ENCODE measurements at places on chromosomes 2 and 18.

- H3K27me3 ChIP-seq: no peaks in the 10 kb centered on the region
- H3K4me1 ChIP-seq: peaks cover 20% of the 10 kb centered on the region
- H3K36me3 ChIP-seq: peaks cover 6% of the 10 kb centered on the region
- H3K27ac ChIP-seq: no peak overlapping the region
- no peak for DNase-seq
- H3K4me3 ChIP-seq: no peak overlapping the region
Observed at GRCh38 chr2:186637497-186637800, 47.6 kb downstream of the ITGAV start.

DNA sequence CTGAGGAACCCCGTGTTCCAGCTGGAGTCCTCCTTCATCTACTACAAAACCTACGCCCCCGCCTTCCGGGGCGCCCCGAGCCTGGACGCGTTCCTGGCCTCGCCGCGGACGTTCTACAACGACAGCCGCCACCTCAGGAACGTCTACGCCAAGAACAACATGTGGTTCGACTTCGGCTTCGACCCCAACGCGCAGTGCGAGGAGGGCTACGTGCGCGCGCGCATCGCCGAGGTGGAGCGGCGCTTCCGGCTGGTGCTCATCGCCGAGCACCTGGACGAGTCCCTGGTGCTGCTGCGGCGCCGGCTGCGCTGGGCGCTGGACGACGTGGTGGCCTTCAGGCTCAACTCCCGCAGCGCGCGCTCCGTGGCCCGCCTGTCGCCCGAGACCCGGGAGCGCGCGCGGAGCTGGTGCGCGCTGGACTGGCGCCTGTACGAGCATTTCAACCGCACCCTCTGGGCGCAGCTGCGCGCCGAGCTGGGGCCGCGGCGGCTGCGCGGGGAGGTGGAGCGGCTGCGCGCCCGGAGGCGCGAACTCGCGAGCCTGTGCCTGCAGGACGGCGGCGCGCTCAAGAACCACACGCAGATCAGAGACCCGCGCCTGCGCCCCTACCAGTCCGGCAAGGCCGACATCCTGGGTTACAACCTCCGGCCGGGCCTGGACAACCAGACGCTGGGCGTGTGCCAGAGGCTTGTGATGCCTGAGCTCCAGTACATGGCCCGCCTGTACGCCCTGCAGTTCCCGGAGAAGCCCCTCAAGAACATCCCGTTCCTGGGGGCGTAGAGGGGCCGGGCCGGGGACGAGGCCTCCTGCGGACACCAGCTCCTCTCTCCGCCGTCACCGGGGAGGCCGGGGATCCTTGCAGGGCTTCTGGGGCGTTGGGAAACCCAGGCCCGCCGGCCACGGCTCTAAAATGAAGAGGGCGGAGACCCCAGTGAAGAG lies 5.3 kb upstream of the NEU4 start:
- H3K27ac ChIP-seq: peak overlapping the region; percentile 60
- H3K4me1 ChIP-seq: peaks cover 9% of the 10 kb centered on the region
- H3K27me3 ChIP-seq: peaks cover 10% of the 10 kb centered on the region
- H3K36me3 ChIP-seq: no peaks in the 10 kb centered on the region
- DNase-seq: peak; percentile 40
- peak overlapping the region; percentile 48 for H3K4me3 ChIP-seq

DNA sequence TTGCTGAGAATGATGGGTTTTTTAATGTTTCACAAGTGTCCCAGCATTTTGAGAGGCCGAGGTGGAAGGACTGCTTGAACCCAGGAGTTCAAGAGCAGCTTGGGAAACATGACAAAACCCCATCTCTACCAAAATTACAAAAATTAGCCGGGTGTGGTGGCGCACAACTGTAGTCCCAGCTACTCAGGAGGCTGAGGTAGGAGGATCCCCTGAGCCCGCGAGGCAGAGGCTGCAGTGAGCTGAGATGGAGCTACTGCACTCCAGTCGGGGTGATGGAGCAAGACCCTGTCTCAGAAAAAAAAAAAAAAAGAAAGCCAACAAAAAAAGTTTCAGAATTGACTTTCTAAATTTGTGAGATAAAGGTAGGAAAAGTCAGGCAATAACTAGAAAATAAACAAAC lies 8.7 kb downstream of the TFCP2L1 start:
- no peak overlapping the region for H3K27ac ChIP-seq
- no peak for DNase-seq
- no peak overlapping the region for H3K4me3 ChIP-seq
- H3K27me3 ChIP-seq: peaks cover 14% of the 10 kb centered on the region
- no peaks in the 10 kb centered on the region for H3K4me1 ChIP-seq
- H3K36me3 ChIP-seq: no peaks in the 10 kb centered on the region

- no peak overlapping the region for H3K4me3 ChIP-seq
- no peak overlapping the region for H3K27ac ChIP-seq
- no peak for DNase-seq
Observed at GRCh38 chr2:55968941-55969340, 45.4 kb upstream of the EFEMP1 start.

GRCh38 chr18:31241900-31242409 lies 76.0 kb upstream of the DSG1 start:
- no peaks in the 10 kb centered on the region for H3K4me1 ChIP-seq
- H3K27me3 ChIP-seq: no peaks in the 10 kb centered on the region
- DNase-seq: no peak
- H3K36me3 ChIP-seq: no peaks in the 10 kb centered on the region

DNA sequence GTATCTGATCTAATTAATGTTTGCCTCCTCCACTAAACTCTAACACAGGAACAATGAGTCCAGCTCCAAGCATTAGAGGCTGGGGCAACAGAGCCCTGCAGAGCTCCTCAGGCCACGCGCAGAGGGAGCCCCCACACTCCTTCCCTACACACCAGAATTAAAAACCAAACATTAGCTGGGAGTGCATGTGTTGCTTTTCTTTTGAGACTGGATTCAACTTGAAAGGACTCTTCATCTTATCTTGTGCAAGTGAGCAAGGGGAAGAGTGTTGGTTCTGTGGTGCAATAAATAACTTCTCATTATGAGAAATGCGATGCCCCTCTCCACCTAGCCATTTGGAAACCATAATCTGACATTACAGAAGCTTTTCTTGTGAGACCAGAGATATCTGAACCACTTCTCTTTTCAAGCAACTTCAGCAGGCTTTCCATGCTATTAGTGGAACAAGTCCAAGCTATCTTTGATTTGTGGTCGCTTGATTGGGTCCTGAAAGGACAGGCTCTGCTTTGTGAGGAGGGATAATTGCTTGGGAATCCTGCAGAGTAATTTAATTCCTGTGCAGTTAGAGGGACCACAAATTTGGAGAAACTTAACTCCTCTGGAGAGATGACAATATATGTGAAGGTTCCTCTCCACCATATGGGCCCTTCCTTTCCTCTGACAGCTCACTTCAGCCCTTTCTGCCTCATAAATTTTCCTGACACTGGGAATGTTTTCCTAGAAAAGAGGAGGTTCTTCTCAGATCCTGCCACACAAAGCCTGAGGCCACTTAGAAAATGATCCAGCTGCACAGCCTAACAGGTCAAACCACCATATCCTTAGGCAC lies 112.5 kb downstream of the ATL2 start:
- H3K4me1 ChIP-seq: peaks cover 20% of the 10 kb centered on the region
- no peak overlapping the region for H3K4me3 ChIP-seq
- peaks cover 2% of the 10 kb centered on the region for H3K27me3 ChIP-seq
- H3K36me3 ChIP-seq: no peaks in the 10 kb centered on the region

DNA sequence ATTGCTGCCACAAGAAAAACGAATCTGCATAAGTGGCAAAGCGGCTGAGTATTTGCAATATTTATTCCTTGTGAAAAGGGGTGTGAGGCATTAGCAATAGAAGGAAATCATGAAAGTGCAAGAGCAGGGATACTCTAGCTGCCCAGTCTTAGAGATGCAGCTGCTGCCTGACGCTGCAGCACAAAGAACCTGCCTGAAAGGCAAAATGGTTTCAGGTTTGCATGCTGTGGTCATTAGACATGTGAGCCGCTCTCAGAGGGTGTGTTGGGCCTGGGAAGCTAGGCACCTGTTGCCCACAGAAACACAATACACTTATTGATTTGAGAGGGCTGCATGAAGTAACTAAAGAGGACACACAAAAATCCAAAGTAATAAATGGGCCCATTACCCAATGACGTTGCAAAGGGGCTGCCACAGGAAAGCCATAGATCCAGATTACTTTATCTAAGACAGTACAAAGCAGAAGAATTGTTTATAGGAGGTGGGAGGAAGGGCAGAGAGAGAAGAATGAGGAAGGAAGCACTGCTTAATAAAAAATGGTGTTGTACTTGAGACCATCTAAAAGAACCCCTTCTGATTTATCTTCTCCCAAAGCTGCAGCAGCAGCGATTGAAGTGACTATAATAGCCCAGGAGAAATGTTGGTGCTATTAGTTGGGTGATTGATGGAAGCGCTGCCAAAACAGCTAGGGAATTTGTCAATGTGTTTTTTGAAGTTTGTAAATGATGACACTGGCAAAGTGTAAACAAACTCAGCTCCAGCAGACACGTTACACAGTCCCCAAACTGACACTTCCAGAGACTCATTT lies 492.4 kb upstream of the ACVR2A start:
- H3K36me3 ChIP-seq: no peaks in the 10 kb centered on the region
- DNase-seq: no peak
- no peak overlapping the region for H3K27ac ChIP-seq
- no peaks in the 10 kb centered on the region for H3K4me1 ChIP-seq
- H3K4me3 ChIP-seq: no peak overlapping the region

DNA sequence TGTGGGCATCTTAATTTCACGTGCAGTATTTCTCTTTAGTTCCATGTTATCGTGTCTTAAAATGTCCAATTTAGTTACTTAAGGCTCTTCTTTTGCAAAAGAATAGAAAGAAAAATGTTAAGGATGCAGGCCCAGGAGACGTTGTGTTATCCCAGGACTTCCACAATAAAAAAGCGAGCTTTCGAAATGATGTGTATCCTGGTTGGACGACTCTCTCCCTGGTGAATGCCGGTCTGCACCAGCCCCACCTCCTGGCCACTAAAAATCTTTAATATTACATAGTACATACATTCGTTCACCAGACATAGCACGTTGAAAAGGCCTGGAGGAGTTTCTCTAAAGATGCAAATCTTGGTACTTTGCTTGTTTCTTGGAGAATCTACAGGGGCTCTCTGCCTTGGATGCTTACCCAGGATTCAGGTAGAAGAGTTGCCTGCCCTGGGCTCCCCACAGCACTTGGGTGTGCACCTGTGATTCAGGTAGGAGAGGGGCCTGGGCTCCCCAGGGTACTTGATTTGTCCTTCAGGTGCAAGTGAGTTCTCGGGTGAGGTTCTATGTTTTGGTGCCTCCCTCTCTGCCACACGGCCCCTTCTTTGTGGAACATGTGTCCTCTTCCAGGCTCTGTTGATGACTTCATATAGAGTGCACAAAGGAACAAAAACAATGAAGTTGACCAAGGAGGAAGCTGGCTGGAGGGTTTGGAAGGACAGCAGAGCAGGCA lies 26.6 kb downstream of the TWIST2 start:
- no peak overlapping the region for H3K27ac ChIP-seq
- no peak for DNase-seq
- no peak overlapping the region for H3K4me3 ChIP-seq
- H3K36me3 ChIP-seq: peaks cover 2% of the 10 kb centered on the region
- no peaks in the 10 kb centered on the region for H3K4me1 ChIP-seq
- H3K27me3 ChIP-seq: no peaks in the 10 kb centered on the region

DNA sequence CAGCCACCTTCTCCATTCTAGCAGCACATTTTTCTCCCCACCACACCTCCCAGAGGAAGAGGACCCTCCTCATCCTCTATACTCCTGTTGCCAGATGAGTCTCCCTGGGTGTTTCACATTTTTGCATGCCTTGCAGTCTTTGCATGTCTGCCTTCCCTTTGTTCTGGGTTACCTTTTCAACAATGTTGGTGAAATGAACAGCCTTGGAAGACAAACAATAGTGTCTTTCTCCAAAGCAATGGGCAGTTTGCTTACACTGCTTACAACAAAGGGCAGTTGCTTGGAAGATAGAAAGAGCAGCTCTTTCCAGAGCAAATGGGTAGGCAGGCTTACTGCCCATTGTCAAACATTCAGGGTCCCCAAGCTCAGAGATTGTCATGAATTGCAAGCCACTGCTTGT lies 14.5 kb upstream of the SEH1L start:
- no peaks in the 10 kb centered on the region for H3K36me3 ChIP-seq
- no peak overlapping the region for H3K4me3 ChIP-seq
- no peak overlapping the region for H3K27ac ChIP-seq
- no peak for DNase-seq
- peaks cover 2% of the 10 kb centered on the region for H3K4me1 ChIP-seq
- no peaks in the 10 kb centered on the region for H3K27me3 ChIP-seq

All from activated CD4-positive, alpha-beta T cell treated with anti-CD3 and anti-CD28 coated beads, Interleukin-2, amount 10 ng/mL, durations not matched to agents 7 days and 5 days (primary cell).